Activated T-helper 1 cell treated with anti-CD3 and anti-CD28 coated beads, Interleukin-2, amount 50 U/mL, for 16 hours (primary cell): ENCODE measurements at places on chromosomes 3 and 15.

GRCh38 chr3:46632792-46633191 lies 20.5 kb downstream of the FAM240A start:
- no peak for DNase-seq

DNA sequence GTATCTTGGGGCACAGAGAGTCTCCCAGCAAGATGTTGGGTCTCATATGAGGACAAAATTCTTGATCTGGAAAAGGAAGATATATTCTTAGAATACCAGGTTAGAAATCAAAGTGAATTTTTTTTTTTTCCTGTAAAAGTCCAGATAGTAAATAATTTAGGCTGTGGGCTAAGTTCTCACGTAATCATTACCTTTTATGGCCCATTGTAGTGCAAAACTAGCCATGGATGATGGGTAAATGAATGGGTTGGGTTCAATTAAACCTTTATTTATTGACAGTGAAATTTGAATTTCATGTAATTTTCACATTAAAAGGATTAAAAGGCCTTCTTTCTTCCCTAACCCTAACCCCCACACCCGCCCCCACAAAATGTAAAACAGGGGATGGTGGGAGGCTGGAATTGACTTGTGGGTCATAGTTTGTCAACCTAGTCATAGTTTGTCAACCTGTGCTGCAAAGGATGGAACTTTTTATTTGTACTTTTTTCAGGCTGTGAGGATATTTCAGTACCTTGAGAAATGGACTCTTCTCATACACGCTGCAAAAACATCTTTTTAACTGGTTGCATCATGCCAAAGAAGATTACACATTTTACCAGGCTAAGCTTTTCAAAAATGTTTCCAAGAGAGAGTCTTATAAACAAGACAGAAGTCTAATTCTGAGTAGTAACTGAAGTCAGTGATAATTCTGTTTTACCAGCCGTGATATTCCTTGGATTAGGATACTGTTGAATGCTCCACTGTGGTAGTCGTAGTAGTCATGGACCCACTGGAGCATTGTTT lies 138.8 kb downstream of the AKAP13 start:
- DNase-seq = no peak

DNA sequence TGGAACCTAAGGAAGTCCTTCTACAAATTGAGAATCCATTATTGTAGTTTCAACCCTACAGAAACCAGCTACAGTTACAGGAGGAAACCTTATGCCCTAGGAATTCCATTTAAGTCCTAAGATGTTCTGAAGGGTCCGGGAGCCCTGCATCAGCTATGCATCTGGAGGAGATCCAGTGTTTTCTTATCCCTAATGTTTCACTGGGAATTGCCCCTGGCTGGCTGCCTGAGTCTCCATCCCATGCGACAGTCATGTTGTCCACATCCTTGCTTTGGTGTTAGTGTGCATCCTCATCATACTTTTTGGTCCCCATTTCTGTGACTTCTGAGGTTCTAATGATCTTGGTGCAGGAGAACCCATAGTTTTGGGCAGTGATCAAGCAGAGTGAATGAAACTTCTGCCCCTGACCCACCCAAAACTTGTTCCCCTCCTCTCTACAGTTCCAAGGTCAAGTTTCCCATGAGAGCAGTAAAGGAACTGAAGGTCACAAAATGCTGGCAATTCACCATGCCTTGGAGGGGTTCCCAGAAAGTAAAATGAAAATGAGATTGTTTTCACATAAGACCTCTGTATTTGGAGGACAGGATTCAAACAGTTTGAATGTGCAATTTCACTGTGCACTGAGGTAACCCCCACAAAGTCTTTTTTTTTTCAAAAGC lies 121.9 kb upstream of the PHLDB2 start:
- no peak for DNase-seq

- DNase-seq = no peak
Observed at GRCh38 chr3:97278506-97278905, 464.1 kb downstream of the EPHA6 start.

GRCh38 chr3:111269777-111270176 lies 198.2 kb downstream of the NECTIN3 start:
- no peak for DNase-seq

GRCh38 chr15:67134067-67134838 lies 68.9 kb downstream of the SMAD3 start:
- DNase-seq = peak; percentile 22

GRCh38 chr3:76307556-76307955 lies 522.2 kb upstream of the ZNF717 start:
- DNase-seq = no peak

DNA sequence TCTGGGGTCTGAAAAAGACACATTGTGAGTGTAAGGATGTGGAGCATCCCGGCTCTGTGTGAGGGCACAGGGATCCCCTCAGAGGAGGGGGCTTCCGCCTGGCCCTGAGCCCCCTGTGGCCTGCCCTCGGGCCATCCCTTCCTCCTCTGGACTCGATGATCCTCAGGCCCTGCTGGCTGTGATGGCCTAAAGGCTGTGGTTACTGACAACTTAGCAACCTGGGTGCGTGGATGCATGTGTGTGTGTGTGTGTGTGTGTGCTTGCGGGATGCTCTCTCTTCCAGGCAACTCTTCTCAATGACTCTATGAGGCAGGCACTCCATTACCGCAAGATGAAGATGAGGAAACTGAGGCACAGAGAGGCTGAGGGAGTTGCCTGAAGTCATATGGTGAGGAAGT lies 66.0 kb downstream of the ASB7 start:
- no peak for DNase-seq

- no peak for DNase-seq
Observed at GRCh38 chr3:3101660-3102458, 8.3 kb downstream of the IL5RA start.

DNA sequence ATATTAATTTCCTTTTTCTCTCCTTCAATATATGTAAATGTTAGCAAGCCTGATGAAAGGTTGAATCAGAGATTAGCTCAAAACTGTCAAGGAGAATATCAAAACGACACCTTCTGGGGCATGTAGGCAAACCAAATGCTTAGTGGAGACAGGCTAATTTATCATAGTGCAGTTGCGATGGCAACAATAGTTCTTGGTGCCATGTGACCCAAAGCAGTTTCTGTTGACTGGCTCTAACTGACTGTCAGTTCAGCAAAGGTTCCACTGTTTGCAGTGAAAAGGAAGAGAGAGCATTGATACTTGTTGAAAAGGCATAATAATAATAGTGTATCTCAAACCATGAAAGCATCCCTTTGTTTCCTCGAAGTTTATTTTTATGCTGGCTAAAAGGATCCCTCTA lies 513.9 kb downstream of the NLGN1 start:
- no peak for DNase-seq

DNA sequence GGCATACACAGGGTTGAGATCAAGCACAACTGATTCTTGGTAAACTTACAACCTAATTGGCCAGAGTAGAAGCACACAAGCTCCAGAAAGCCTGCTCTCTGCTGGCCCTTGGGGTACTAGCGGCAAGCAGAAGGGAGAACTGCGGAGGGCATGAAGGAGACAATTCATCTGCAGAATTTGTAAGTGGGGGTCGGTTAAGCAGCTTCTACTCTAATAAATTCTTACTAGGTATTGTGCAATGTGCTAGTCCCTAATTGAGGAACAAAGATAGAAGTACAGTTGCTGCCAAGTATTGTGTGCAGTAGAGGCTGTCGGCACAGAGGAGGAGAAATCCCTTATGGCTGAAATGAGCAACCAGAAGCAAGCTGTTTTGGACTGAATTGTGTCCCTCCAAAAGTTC lies 91.2 kb upstream of the VEPH1 start:
- DNase-seq = no peak

DNA sequence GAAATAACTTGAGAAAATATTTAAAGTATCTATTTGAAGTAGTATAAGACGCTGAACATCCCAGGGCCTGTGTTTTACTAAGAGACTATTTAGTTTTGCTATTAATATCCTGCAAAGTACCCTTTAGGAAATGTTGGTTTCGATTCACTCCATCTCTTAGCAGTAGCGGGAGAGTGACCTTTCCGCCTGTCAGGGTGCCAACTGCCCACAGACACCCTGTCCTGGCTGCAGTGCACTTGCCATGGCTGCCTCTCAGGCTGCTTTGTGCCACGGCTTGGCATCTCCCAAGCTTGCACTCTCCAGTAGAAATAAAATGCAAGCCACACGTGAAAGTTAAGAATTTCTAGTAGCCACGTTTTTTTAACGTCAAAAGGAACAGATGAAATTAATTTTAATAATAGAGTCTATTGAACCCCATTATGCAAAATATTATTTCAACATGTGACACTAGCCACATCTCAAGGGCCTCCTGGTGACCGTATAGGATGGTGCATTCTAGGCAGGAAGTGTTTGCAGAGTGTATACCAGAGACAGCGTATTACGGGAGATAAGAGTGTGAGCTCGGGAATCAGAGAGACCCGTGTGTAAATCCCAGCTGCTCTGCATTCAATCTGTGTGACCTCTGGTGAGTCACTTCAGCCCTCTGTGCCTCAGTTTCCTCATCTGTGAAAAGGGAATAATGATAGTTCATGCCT lies 19.8 kb downstream of the ADAMTS9 start:
- no peak for DNase-seq

GRCh38 chr3:2526926-2527325 lies 428.3 kb downstream of the CNTN4 start:
- no peak for DNase-seq

- no peak for DNase-seq
Observed at GRCh38 chr3:122893754-122894668, 99.1 kb downstream of the SLC49A4 start.

DNA sequence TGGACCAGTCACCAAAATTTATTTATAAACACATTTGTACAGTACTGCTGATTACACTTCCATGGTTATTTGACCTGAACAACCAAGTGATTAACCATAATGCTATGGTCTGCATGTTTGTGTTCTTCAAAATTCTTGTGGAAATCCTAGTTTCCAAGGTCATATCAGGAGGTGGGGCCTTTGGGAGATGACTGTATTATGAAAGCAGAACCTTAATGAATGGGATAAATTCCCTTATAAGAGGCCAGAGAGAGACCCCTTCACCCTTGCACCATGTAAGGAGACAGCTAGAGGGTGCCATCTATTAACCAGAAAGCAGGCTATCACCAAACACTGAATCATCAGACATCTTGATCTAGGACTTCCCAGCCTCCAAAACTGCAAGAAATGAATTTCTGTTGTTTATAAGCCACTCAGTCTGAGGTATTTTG lies 1.9 kb downstream of the SCAPER start:
- no peak for DNase-seq

DNA sequence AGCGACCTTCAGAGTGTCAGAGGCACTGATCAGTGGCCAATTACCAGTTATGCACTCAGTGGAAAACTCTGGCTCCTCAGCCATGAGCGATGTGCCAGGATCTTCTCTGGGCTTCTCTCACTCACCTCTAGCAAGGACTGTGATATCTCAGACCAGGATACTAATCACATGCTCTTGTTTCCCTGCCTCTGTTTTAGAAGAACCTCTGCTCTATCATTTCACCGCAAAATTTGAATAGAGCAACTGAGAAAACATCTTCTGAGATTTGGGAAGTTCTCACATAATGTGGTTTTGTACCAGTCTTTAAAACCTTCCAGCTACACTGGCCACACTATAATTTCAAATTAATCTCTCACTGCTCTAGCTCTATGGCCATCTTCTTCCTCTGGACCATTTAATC lies 325.8 kb upstream of the FRG2C start:
- DNase-seq = no peak

DNA sequence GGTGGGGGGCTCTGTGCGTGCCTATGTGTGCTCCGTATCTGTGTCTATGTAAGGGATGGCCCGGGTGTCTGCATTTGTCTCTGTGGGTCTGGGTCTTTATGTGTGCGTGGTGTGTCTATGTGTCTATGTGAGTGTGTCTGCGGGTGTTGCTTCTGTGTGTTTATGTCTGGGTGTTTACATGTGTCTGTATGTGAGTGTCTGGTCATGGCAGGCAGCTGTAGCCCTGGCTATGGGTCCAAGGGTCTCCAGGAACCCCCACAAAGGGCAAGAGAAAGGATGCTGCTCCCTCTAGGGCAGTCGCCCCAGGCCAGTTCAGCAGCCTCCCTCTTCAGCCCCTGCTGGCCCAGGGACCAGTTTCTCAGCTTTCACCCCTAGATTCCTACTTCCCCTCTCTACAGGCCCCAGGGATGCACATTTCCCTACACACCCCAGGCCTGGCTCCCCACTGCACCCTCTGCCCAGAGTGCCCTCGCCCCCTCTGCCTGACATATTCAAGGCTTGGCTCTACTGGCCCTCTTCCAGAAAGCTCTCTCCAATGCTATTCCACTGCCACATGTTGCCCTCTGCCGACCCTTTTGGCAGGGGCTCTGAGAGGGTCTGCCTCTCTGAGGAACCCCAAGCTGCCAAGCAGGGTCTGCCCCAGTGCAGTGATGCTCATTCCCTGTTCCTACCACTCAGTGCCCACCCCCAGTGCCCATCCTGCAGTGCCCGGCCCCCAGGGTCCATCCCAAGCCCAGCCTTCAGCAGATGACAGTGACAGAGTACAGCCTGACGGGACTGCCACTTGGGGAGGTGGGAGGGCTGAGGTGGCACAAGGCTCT lies 1.0 kb upstream of the MYL3 start:
- no peak for DNase-seq

- no peak for DNase-seq
Observed at GRCh38 chr3:171828902-171829770, 14.0 kb upstream of the TMEM212 start.

DNA sequence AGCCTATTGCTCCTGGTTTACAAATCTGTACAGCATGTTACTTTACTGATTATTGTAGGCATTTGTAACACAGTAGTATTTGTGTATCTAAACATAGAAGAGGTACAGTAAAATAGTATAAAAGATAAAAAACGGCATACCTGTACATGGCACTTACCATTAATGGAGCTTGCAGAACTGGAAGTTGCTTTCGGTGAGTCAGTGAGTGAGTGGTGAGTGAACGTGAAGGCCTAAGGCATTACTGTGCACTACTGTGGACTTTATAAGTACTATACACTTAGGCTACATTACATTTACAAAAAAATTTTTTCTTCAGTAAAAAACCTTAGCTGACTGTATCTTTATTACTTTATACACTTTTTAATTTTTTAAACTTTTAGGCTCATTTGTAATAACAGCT lies 90.9 kb downstream of the RAP2B start:
- DNase-seq = no peak

DNA sequence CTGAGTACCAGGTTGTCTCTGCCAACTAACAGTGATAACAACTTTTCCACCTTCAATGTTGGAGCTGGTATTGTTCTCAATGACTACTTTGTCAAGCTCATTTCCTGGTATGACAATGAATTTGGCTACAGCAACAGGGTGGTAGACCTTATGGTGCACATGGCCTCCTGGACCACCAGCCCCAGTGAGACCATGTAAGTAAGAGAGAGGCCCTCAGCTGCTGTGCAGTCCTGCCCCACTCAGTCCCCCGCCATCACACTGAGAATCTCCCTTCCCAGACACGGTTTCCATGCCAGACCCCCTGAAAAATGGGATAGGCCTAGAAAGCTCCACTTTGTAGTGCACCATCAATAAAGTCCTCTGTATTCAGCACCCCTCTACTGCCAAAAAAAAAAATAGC lies 56.1 kb downstream of the PIK3CB start:
- no peak for DNase-seq

DNA sequence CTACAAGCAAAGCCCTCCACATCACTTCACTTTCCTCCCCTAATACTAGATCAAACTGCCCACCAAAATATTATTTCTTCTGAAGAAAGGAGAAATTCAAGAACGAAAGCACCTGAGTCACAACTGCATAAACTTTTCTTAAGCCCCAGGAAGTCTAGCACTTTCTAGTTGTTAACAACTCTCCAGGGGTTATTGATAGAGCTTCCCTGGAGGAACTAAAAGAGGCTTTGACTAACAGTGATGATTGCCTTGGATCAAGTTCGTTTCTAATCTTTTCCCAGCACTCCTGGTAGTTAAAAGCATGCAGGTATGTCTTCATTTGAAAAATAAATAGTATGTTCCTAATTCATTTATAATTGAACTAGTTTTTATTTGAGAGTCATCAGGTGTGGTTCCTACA lies 917.0 kb downstream of the TUSC7 start:
- DNase-seq = no peak
